ENCODE measurements at places on chromosomes 7 and 10. TPM values are rescaled to one million over a fixed set of nuclear protein-coding genes. Genes with fewer than 3 reads are reported as not detected.

- no peak for DNase-seq
These were observed 167.2 kb downstream of the PRKG1 start for GRCh38 chr10:51241461-51241860.

DNA sequence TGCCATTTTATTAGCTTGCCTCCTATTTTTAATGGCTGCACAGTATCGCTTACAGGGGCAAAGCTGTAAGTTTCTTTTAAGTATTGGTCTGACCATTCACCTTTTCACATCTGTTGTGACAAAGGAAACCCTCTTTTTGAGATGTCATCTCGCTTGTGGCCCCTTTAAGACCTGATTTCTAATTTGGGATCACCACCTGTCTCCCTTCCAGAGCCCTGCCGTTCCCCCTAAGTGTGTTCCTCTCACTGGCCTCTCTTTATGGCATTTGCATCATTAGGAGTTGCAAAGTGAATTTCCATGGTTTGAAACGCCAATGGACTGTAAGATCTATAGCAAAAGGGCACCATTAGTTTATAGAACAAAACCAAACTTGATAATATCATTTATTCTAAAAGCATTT, 1.4 kb downstream of the EPDR1 start:
- no peak for DNase-seq

- DNase-seq: no peak
These were observed 91.0 kb downstream of the PTPRE start for GRCh38 chr10:127997937-127998336.

DNA sequence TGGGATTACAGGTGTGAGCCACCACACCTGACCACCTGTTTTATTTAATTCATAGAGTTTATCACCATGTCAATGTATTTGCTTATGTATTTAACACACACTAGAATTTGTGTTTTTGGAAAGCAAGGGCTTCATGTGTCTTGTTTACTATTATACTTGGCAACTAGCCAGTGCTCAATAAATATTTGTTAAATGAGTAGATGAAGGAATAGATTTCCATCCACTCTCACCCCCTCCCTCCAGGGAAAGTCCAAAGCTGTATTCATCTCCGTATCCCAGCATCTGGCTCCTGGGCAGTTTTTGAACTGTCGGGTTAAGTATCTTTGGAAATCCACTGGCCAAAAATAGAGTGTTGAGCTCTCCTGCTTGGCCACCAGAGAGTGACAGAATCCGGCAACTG, 4.6 kb upstream of the RADIL start:
- DNase-seq: no peak

DNA sequence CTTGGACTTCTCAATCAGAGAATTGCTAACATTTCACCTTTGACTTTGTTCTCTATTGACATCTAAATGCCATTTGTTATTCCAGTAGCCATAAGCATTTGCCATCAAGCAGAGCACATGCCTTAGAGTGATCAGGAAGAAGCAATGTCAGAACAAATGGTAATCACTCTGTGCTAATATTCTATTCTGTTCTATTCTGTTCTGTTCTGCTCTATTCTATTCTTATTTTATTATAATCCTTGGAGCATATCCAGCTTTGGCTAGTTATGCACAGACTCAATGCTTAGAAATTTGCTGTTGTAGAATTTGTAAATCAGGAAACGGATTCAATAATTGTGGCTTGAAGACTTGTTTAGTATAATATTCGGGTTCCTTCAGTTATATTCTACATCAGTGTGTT, 175.4 kb downstream of the EXOC4 start:
- DNase-seq: no peak

DNA sequence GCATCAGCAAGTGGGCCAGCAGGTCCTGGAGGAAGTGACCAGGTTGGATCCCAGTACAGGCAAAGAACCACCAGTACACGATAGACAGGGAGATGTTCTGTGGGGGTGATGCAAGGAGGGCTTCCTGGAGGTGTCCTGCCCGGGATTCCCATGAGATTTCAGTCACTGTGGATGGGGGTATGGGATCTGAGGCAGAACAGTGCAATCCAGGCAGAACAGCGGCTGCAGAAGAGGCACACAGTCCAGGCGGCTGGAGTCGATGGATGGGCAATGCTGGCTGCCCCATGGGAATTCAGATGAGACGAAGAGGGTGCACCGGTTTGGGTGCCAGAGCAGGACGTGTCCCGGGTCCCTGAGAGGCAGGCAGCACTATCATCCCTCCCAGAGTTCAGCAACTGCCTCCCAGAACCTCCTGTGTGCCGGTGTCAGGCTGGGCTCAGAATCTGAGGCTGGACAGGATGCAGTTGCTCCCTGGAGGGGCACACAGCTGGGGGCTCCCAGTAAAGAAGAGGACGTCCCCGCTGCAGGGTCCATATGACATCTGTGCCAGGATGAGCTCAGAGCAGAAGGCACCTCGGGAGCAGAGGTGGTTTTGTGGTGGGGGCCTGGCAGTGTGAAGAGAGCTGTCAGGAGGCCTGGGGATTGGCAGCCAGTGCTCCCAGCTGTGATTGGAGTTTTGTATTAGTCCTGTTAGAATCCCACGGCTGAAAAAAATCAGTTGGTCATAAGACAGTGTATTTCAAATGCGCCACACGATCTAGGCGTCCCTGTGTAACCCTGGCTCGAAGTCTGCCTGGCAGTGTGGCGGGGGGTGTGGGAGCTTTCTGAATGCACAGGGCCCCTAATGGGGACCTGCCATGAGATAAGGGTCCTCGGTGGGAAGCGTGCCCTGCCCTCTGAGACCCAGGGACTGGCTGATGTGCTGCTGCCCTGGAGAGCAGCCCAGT, 3.2 kb downstream of the KNDC1 start:
- no peak for DNase-seq

GRCh38 chr10:26367771-26368170, 70.4 kb upstream of the APBB1IP start:
- peak; percentile 24 for DNase-seq

DNA sequence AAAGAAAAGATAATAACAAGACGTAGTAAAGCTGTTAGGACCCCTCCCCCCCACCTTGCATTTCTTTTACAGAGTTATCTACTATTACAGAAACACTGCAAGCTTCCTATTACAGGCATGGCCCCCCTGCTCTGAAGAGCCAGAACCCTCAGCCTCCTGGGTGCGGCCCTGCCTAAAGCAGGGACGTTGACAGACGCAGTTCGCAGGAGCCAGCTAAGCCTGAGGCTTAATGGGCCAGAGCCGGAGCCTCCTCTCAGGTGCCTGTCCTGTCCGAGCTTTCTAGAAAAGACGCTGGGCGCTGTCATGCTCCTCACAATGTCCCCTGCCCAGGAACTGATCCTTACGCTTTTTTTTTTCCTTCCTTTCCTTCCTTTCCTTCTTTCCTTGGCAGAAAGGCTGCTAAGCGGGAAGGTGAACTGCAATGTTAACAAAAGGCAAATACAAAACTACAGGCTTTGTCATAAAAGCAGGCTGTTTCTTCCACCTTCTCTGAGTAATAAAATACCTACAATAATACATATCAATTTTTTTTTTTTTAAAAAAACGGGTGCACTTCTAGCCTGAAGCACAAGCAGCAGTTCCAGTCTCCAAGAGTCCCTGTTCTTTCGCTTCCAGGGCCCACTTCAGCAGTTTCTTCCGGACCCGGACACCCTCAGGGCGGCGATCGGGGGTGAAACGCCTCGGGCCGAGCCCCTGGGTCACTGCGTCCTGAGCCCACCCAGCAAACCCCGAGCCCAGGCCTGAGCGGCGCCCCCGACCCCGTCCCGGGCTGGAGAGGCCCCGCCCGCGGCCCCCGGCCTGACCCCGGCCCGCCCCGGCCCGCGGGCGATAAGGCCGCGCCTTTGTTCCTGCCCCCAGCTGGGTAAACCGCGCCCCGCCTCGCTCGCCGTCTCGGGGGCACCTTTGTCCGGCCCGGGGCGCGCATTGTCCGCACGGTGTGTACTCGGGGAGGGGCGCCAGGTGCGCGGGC, 11.2 kb downstream of the MNX1 start:
- no peak for DNase-seq

GRCh38 chr10:3037182-3037581, 30.2 kb upstream of the PFKP start:
- DNase-seq: no peak

- DNase-seq: peak; percentile 28
These were observed 32.8 kb upstream of the STRIP2 start for GRCh38 chr7:129401228-129401966.

- DNase-seq: no peak
These were observed 66.5 kb downstream of the ANK3 start for GRCh38 chr10:60323162-60323561.

DNA sequence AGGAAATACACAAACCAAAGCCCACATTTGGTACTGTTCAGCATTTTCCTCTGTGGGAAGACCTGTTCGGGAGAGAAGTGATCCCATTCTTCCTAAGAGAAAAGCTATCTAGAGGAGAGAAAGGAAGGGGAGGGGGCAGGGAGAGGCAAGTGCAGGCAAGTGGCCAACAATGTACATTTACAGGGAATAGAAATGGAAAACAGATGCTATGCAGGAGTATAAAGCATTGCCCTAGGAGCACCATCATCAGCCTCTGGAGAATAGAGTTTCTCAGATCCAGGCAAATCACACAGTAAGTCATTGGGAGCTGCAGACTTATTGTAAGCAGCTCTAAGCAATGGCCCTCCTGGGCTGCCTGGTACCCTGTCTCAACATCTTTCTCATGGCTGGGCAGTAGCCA, 424.4 kb upstream of the AUTS2 start:
- no peak for DNase-seq

- no peak for DNase-seq
These were observed 13.7 kb downstream of the AGR2 start for GRCh38 chr7:16791071-16791470.

DNA sequence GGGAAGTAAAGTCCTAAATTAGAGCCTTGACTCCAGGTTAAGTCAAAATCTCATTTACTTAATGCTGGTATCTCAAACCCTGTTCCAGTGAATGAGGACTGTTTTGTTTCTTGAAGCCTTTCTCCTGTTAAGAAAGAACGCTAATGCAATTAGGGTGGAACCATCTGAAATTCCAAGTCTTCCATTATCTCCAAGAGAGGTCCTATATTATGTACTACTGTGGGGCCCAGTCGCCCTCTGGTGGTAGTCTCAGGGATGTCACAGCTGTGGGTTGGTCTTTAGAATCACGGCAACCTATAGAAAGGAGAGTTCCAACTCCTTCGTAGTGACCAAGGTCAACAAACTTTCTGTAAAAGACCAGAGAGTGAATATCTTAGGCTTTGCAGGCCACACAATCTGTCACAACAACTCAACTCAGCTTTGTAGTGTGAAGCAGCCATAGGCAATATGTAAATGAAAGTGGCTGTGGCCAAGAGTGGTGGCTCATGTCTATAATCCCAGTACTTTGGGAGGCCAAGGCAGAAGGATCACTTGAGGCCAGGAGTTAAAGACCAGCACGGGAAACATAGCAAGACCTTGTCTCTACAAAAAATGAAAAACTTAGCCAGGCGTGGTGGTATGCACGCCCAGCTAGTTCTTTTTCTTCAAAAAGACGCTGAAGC, 9.3 kb downstream of the RPP38 start:
- DNase-seq: peak; percentile 66

- DNase-seq: no peak
These were observed 2.7 kb upstream of the JCAD start for GRCh38 chr10:30062090-30062489.

DNA sequence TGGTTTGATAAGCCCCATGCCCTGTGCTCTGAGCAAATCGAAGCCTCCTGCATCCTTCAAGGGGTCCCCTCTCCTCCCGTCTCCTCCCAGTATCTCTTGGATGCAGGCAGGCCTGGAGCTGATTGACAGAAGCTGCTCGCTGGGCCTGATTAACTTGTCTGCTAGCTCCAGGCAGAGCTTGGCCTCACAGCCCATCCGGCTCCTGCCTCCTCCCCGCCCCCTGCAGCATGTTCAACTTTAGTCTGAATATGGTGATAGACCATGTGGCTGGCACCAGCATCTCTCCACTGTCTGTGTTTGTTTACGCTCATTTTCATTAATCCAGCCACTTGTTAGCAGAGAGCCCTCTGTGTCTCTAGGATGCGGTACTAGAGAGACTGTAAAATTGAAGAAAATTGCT, 432.2 kb downstream of the DPP6 start:
- no peak for DNase-seq

Gene PRSS2
- not detected for total RNA-seq

Gene C10orf71
- not detected for total RNA-seq

Gene MBLAC1
- total RNA-seq: 0.89 TPM

Gene SLC18A3
- total RNA-seq: not detected

Gene CWF19L1
- total RNA-seq: 49.8 TPM

Measured in NCI-H460 (cell line).